ENCODE measurements at places on chromosomes 7 and 10.

DNA sequence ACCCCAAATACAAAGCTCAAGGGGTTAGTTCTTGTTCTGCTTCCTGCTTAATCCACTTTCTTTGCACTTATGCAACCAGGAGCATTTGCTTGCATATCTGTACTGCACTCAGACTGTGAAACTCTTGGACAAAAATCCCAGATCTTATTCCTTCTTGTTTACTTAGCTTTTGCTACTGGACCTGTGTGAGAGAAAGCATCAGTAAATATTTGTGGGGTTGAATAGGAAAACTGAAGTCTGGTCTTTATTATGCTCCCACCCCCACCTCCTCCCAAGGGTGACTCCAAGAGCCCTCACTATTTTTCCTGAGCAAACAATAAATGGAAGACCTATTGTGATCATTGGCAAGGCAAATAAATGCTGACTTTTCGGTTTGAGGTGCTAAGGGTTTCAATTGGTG, 57.1 kb upstream of the VSTM2A start:
- DNase-seq, result no peak

DNA sequence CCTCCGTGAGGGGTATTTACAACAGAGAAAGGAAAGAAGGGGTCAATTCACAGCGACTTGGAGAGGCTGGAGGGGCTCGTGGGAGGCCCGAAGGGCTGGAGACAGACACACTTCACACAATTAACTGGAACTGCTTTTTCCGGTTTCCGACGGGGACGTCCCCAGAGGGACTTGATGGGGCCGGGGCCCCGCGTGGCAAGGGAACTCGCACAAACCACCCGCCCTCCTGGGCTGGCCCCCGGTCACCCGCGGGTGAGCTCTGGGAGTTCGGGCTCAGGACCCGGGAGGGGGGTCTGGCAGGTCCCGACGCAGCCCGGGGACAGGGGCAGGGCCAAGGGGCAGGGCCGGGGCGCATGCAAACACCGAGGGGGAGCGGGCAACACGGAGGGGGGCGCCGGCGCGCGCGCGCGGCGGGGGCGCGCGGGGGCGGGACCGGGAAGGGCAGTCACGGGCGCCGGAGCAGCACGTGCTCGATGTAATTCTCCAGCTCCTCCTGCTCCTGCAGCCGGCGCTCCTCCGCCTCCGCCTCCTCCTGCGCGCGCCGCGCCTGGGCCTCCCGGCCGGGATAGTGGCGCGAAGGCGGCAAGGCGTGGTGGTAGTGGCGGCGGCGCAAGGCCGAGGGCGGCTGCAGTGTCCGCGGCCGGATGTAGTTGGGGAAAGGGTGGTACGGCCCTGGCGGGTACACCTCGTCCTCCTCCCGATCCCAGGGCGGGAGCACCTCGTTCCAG, 2.7 kb downstream of the VGF start:
- no peak for DNase-seq

DNA sequence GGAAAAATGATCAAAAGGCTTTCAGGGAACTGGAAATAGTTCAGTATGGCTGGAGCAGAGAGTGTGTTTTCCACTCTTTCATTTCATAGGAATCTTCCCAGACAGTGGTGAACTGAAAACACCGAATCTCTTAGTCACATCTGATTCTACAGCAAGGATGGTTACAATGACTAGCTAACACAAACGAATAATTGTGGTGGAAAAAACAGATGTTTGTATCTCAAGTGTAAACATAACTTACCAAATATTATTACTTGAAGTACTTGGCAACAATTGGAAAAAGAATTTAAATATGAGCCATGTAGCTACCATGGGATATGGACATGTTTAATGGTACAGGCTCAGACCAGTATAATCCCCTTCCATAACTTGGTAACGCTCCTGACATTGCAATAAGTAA, 21.1 kb upstream of the BPGM start:
- no peak for DNase-seq

- no peak for DNase-seq
These were observed 16.1 kb upstream of the PLXDC2 start for GRCh38 chr10:19800161-19800560.

DNA sequence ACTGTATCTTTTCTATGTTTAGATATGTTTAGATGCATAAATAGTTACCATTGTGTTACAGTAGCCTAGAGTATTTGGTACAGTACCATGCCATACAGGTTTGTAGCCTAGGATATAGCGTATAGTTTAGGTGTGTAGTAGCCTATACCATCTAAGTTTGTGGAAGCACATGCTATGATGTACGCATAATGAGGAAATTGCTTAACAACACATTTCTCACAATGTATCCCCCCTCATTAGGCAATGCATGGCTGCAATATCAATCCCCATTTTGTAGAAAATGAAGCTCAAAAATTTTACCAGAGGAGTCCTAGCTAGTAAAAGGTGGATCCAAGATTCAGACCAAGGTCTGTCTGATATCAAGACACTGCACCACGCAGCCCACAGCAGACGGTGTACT, 376.4 kb upstream of the NFE2L3 start:
- no peak for DNase-seq

DNA sequence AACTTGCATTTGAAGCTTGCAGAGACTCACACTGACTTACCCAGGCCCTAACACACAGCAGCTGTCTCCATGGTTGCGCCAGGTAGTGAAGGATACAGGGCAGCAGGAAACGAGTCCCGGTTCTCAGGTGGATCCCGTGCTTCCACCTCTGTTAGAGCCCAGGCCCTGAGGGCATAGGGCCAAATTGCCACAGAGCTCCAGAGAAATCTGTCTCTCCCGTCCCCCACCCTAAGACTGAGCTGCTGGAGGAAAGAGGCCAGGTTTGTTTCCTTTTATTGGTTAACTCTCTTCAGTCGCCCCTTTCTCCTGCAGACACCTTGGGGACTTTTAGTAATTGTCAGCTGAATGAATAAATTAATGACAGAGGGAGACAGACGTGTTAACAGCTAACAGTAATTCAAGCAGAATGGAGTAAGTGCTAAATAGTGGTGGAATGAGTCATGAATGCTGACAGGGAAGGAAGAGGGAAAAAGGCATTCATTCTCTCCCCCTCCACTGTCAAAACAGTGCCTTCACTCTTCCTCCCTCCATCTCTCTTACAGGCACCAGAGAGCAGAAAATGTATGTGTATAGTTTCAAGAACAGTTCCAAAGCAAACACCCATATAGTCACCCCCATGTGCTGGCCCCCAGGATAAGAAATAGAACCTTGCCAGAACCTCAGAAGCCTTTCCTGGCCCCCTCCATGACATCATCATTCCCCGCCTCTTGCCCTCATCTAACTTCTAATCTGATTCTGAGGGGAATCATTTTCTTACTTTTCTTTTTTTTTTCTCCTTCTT, 16.8 kb upstream of the DLG5 start:
- DNase-seq, result peak; percentile 84

- peak; percentile 16 for DNase-seq
These were observed 45.0 kb downstream of the TMEM106B start for GRCh38 chr7:12256090-12256489.

- no peak for DNase-seq
These were observed 197.1 kb downstream of the SUGCT start for GRCh38 chr7:40331915-40332314.

All from kidney epithelial cell (primary cell).